ENCODE measurements at places on chromosomes 7 and 10. TPM values are rescaled to one million over a fixed set of nuclear protein-coding genes. Genes with fewer than 3 reads are reported as not detected.

DNA sequence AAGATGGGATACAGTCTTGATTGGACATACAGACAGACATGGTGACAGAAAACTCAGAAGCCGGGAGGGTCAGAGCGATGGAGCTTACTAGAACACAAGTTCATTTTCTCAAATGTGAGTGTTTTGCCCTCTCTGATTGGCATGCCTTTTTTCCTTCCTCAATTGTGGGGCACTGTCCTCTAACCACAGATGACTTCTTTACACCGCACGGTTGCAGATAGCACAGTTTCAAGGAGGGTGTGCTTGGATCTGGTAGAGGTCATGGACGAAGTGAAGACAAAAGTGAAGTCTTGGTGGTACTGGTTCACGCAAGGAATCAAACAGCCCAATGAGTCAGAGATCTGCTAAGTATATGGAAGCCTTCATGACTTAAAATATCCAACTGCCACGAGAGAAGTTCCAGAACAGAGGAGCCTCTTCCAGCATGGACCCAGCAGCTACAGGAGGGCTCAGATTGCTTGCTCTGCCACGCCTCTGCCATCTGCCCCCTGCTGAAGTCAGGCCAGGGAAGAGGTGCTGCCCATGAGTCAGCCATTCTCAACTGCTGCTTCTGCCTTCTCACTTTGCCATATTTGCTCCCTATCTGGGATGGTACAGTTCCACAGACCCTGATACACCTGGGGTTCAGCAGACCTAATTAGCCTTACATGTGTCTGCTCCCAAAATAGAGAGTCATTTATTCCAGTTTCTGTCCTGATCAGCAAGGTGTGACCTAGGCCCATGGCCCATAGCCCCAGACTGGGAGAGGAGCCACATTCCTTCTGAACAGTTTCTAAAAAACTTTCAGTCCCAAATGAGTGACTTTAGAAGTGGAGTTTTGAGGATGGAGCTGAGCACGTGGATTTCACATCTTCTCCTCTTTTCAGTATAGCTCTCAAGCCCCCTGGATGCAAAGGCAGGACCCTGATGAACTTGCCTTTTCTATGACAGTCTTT lies 413.8 kb downstream of the KCNMA1 start:
- no peak for DNase-seq

DNA sequence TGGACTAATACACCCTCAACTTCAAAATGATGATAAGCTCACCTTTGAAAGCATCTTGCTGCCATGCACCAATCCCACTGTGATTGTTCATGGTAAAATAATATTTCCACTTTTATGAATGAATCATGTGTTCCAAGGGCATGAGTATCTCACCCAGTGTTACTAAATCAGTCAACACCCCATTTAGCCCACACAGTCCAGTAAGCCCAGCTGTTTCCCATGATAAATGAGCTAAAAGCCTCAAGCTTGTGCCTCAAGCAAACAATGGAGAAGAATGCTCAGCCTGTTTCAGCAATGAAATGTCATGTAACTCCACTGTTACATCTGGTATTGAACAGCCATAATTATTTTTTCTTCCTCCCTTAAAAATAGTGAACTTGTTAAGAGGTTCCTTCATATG lies 442.5 kb downstream of the XPNPEP1 start:
- DNase-seq: no peak

DNA sequence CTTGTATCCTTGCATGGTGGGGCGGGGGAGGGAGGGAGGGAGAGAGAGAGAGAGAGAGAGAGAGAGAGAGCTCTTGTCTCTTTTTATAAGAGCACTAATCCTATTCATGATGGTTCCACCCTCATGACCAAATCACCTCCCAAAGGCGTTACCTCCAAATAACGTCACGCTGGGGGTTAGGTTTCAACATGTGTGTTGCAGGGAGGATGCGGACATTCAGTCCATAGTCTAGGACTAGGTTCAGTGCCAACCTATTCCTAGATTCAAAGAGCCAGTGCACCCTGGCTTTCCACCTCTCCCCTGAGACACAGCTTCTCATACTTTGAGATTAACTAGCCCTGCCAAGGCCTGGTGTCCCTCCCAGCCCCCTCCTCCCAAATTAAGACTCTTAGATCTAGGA lies 123.0 kb downstream of the GRK5 start:
- no peak for DNase-seq

DNA sequence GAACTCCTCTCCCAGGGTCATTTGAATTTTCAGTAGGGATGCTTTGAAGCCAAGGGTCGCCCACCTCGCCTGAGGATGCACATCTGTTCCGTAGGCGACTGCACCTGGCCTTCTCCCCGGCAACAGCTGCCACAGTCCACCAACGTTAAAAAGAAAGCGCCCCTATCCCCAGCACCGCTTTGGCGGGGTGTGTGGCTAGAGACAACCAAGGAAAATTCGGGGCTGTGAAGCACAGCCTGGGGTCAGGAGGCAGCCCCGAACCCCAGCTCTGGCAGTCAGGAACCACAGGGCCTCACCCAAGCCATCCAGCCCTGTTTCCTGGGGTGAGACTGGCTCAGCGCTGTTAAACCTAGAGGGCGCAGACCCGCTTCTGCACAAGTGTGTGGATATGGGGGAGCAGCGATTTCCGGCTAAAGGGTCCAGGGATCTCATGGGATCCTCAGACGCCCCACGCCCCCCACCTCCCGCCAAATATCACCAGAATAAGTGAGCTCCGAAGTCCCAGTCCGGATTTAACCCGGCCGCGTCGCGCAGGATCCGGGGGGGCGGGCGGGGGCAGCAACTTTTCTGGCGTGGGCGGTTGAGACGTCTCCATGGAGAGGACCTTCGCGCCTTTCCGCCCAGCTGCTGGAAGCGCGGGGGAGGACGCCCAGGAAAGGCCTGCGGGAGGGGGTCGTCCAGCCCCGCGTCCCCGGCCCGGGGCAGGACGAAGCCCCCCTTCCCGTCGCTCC lies 822 bp downstream of the ZC3HAV1L start:
- DNase-seq: no peak

- peak; percentile 9 for DNase-seq
Observed at GRCh38 chr10:67923551-67923950, 39.1 kb downstream of the SIRT1 start.

- no peak for DNase-seq
Observed at GRCh38 chr10:16779384-16779915, 37.8 kb downstream of the RSU1 start.

GRCh38 chr10:45374350-45375052 lies 485 bp downstream of the ALOX5 start:
- DNase-seq: peak; percentile 54

DNA sequence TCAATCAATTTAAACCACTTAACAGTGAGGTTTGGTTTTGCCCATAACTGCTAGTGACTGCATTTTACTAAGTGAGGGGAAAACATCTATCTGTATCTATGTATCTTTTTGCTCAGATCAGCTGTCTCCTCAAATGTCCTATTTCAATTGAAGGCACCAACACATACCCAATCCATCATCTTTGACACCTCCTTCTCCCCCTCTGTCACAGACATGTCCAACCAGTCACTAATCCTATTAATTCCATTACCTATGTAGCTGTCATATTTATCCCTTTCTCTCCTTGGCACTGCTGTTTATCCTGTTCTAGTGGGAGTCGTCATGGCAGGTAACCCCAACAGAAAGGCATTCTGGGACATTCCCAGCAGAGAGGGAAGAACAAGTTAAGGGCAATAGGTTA lies 975.2 kb upstream of the AUTS2 start:
- DNase-seq: no peak

DNA sequence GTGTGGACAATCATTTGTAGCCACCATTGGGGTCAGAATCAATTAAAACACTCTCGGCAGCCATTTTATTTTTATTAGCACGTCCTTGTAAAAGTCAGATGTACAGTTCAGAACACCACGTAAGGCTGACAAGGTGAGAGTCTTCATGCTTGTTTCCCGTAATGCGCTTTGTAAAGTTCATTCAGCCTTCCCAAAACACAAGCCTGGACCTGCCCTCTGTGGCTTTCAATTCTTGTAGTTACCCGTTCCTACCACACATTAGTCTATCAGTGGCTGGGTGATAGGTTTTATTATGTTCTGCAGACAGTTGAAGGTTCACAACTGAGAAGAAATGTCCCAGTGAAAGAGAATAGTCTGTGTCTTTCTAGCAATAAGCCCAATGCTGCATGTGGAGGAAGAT lies 35.4 kb downstream of the GAD2 start:
- no peak for DNase-seq

Gene ZC3HAV1L
- total RNA-seq: 34.9 TPM

Gene ZNF12
- total RNA-seq: 15.8 TPM

Gene FERD3L
- total RNA-seq: not detected

Gene GLI3
- 0.35 TPM for total RNA-seq

Measured in renal cortical epithelial cell (primary cell).